ENCODE measurements at places on chromosomes 11 and 22. TPM values are rescaled to one million over a fixed set of nuclear protein-coding genes. Genes with fewer than 3 reads are reported as not detected.

C11orf52 gene
- not detected for total RNA-seq

GRIK4 gene
- total RNA-seq = 2.3 TPM

TESMIN gene
- total RNA-seq = 0.94 TPM

USH1C gene
- total RNA-seq = 0.62 TPM

LGALS12 gene
- not detected for total RNA-seq

HBG2 gene
- total RNA-seq = 1,921 TPM
